Activated T-helper 17 cell treated with anti-CD3 and anti-CD28 coated beads, Interleukin-2, amount 50 U/mL, for 72 hours (primary cell): ENCODE measurements at places on chromosomes 5 and 9. TPM values are rescaled to one million over a fixed set of nuclear protein-coding genes. Genes with fewer than 3 reads are reported as not detected.

Gene TMEM267
- total RNA-seq = 9.5 TPM

Gene CTXN3
- not detected for total RNA-seq

Gene MAMDC2
- not detected for total RNA-seq

Gene FGFR4
- total RNA-seq = 1.7 TPM

Gene TYRP1
- total RNA-seq = not detected

Gene SLC46A2
- total RNA-seq = not detected

Gene SUSD1
- total RNA-seq = 6.3 TPM

Gene DBH
- total RNA-seq = not detected

Gene CER1
- not detected for total RNA-seq

Gene TRIP13
- total RNA-seq = 45.0 TPM

GRCh38 chr9:69141851-69142250 lies 32.2 kb upstream of the TJP2 start:
- no peak for ATAC-seq

GRCh38 chr5:60829490-60830266 lies 14.4 kb downstream of the ELOVL7 start:
- peak; percentile 88 for ATAC-seq

DNA sequence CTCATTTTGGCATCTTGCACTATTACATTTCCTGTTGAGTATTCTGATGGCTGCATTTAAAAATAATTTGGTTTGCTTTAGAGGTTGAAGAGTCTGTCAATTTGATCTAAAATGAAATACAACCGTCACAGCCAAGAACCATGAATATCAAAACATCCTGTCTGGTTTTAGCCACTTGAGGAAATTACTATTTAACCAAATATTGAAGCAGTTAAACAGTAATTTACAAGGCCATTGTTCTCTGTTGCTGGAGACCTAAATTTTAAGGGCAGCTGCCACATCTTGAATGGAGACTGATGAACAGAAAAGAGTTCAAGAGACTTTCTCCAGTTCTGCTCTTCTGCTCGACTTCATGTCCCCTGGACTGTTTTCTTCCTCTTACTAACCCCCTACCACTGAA lies 549.4 kb downstream of the LRRC70 start:
- ATAC-seq = no peak

DNA sequence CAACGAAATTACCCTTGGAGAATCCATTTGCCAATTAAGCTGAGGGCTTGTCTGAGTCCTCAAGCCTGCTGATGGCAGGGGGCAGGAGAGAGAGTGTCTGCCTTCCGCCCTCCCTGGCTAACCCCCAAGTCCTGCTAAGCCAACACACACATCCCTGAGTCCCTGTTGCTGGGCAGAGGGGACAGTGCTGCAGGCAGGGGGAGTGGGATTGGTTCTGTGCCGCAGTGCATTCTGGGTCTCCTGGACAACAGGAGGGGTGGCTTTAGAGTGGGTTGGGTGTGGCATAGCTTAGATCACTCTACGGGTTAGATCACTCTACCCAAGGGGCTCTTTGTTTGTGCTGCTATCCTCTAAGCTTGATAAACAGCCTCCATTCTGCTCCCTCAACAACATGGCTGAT lies 427.7 kb downstream of the CDK5RAP2 start:
- ATAC-seq = no peak

DNA sequence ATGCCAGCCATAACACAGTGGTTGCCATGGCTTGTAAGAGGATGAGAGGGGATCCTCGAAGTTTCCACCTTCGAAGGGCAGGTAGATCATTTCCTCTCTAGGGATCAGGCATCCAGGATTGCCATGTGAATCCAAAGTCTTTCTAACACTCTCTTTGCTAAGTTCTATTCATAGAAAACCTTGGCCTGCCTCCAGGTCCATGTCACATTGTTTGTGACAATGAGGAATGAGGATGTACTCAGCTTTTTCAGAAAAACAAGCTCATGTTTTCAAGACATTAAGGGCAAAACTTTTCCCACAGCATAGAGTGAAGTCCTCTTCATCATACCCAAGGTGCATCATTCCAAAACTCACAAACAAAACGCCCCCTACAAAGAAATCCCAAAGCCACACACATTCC lies 19.6 kb downstream of the ESM1 start:
- no peak for ATAC-seq

GRCh38 chr9:137254624-137255447 lies at the start of gene NELFB:
Gene NELFB (plus strand): TSS chr9:137255327.
- ATAC-seq = peak; percentile 89

- no peak for ATAC-seq
These were observed 92.3 kb upstream of the MARCHF11 start for GRCh38 chr5:16271851-16272250.

DNA sequence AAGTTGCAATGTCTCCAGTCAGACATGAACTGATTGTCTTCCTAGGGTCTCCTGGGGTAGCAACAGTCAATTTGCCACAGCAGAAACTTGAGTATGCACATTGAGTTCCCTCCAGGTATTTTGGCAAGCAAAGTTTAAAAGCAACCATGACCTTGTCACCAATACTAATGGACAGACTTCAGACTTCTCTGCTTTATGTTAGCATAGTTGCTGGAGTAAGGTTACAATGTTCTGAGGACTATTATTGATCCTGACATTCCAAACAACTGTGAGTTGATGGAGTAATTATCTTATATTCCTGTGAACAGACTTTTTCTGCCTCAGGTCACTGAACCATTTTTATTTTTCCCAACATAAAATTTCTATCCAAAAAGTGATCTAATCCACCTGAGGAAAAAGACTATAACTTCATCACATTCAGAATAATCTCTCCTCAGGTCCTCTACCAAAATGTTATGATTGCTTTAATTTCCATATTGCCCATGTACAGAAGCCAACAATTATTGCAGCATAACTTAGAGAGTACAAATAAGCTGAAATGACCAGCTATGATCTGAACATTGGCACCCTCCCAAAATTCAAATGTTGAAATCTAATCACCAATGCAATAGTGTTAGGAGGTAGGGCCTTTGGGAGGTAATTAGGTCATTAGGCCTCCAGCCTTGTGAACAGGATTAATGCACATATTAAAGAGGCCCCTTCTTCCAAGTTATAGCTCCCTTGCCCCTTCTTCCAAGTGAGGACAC lies 228.3 kb downstream of the PDE4D start:
- no peak for ATAC-seq

DNA sequence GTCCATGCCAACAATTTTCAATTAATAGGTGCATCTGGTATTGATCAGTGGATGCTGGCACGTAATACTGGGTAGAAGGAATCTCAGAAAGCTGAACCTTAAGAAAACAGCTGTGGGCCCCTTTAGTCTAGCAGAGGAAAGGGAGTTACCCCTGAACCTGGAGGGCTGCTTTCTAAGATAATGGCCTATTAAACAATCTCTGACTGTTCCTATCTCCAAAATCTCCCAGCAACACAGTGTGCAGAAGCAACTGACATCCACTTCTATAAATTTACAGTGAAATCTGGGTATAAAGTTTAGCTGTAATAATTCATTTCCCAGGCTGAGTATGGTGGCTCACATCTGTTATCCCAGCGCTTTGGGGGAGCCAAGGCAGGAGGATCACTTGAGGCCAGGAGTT lies 198.8 kb downstream of the MAPKAP1 start:
- no peak for ATAC-seq

- peak; percentile 55 for ATAC-seq
These were observed 7.0 kb downstream of the ASS1 start for GRCh38 chr9:130451509-130452388.

DNA sequence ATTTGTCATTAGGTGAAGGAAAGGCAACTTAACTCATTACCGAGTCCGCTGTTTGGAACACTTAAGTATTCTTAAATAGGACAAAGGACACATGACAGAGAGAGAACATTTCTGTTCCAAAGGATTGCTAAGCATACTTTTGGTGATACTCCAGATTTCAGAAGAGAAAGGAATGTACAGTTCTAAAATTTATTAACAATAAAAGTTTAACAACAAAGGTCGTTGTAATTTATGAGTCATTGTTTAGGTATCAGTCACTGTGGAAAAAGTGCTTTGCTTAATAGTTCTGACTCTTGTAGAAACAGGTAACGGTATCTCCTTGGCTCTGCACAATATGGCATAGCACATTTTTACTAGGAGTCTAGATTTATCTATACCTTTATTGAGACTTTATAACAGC lies 36.3 kb upstream of the PAM start:
- peak; percentile 47 for ATAC-seq

- ATAC-seq = no peak
These were observed 62.4 kb downstream of the MAT2B start for GRCh38 chr5:163567811-163568210.

DNA sequence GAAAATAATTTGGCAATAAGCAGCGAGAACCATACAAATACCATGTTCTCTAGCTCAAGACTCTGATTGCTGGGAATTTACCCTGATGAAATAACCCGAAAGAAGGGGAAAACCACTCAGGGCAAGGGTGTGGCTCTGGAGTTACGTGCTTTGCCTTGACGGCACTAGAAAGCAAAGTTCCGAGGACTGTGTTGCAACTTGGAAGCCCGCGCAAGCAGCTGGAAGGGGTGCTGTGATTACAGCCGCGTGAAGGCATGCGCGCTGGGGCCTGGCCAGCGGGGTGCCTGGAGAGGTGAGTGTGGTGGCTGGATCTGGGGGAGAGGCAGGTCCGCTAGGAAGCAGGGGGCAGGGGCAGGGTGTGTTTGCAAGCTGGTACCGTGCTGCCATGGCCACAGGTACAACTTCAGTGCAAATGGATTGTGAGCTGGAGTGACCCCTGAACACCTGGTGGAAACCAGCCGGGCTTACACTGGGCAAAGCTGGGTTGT lies 52.6 kb upstream of the CNOT6 start:
- ATAC-seq = no peak

GRCh38 chr5:125487231-125487630 lies 740.8 kb upstream of the ZNF608 start:
- no peak for ATAC-seq

- no peak for ATAC-seq
These were observed 24.3 kb upstream of the OTULINL start for GRCh38 chr5:14557203-14557770.

GRCh38 chr5:62720031-62720441 lies 141.4 kb downstream of the LRRC70 start:
- ATAC-seq = no peak

DNA sequence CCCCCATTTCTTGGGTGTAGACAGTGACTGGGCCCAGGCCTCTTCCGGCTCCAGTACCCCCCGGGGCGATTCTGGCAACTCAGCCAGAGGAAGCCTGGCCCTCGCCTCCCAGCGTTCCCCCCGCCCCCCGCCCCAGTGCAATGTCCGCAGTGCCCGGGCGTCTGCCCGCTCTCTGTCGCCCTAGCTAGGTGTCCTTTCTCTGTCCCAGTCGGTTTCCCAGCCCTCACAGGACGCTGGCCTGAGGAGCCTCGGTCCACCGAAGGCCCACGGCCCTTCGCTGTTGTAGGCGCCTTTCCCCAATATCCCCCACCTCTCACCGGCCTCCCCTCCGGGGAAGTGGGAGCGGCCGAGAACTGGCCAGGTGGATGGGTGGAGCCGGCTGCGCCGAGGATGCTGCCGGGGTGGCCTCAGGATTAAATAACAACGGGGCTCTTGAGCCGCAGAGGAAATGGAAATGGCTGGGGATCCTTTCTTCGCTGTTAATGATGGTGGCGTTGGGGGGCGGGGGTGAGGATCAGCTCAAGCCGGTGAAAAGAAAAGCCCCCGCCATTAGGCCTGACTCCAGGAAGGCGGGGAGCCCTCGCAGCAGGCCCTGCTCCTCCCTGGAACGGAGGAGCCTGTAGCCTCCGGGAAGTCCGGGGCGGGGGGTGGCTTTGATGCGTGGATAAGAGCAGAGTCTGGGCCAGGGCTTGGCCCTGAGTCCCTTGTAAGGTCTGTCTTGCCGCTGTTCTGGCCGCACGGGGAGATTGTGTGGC lies 1.1 kb upstream of the SPRY4 start:
- ATAC-seq = no peak

DNA sequence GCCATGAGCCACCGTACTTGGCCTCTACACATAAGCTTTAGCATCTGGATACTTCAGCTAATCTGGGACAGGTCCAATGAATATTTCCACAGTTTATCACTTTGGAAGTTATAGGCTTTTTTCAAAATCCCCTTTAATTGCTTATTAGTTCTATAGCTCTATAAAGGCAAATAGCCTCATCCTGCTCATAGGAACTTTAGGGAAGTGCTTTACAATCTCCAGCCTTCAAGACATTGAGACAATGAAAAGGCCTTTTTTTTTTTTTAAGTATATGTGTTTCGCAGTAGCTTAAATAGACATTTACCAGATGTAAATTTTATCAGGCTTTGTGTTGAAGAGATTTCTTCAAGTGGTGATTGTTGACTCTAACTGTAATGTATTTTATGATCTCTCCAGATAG lies 224.2 kb downstream of the ARL15 start:
- no peak for ATAC-seq

- ATAC-seq = no peak
These were observed 603.5 kb downstream of the ISL1 start for GRCh38 chr5:51986733-51987132.

- ATAC-seq = peak; percentile 27
These were observed 40.4 kb upstream of the SMU1 start for GRCh38 chr9:33116860-33117259.

GRCh38 chr9:110526426-110526825 lies 53.1 kb downstream of the SVEP1 start:
- no peak for ATAC-seq

GRCh38 chr9:72441848-72442607 lies 77.0 kb upstream of the ZFAND5 start:
- no peak for ATAC-seq

DNA sequence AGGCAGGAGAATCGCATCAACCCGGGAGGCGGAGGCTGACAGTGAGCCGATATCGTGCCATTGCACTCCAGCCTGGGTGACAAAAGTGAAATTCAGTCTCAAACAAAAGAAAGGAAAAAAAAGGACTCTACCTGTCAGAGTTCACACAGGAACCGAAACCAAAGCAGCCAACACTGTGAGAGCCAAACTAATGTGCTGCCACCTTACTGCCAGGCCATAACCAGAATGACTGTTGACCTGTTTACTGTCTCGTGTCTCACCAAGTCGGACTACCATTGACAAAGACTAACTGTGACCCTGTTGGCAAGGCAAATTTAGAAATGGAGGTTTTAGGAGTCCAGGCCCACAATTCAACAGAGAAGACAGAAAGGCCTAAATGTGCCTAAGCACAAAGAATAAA lies 112.4 kb downstream of the ANXA2R start:
- ATAC-seq = no peak

DNA sequence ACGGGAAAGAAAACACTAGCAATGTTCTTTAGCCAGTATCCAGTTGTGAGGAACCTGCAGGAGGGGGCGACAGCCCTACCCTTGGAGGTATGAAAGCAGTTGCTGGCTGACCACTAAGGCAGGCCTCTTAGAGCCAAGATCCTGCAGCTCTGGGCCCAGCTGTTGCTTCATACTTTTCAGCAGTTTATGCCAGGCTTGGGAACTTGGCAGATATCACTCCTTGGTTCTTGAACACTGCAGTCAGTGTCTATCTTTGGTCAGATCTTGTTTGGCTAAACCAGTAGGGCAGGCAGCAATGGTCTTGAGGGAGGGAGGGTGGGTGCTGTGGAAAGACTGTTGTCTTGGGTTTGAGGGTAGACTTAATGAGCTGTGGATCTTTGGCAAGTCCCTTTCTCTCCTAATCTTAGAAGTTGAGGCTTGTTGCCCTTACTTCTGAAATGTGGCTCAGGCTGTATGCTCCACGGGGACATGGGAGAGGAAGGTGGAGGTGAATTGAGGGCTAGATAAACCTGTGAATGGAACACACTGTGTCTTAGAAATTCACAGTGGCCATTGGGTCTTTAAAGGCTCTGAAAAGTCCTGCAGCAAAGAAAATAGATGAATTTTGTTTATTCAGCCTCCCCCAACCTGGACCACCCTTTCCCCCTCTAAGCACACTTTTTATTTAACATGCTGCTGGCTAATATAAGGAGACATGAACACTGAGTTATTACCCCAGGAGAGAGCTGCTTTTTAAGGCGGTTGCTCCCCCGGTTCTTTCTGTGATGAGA lies 37.5 kb downstream of the ZNF618 start:
- no peak for ATAC-seq
